ENCODE measurements at places on chromosomes 7 and 10.

- no peak for DNase-seq
Measured at GRCh38 chr7:66464059-66464458, 164.6 kb upstream of the KCTD7 start.

DNA sequence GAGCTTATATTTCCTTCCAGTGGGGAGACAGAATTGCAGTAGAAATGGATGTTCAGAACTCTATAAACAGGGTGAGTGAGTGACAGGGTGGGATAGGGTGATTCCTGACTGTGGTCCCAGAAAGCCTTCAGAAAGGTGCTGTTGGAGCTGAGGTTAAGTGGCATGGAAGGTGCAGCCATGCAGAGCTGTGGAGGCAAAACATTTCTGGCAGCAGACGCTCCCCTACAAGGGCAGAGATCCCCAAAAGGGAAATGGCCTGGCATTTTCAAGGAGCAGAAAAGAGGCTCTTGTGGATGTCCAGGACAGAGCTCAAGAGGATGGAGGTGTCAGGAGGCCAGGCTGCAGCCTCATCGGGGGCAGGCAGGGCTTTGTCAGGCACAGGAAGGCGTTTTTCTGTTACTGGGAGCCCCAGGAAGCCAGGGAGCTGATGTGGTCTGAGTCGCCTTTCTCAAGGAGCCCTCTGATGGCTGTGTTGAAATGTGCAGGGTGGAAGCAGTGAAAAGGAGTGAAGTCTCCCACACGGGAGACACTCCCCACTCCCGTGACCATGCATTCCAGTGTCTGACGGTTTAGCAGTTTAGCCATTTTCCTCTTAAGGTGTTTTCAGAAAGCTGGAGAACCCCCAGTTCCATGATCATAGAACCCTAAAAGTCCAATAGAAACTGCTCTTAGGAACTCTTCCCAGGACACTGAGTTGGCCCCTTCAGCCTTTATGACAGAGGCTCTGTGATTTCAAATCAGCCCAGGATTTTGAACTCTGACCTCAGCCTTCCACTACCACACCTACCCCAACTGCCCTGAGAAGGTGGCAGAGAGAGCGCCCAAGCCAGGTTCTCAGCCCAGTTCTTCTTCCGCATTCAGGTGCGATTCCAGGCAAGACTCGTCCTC, 96.2 kb downstream of the C10orf105 start:
- peak; percentile 31 for DNase-seq

GRCh38 chr7:106814887-106815286, 50.2 kb upstream of the PIK3CG start:
- DNase-seq, result no peak

GRCh38 chr10:92735938-92736337, 46.2 kb downstream of the HHEX start:
- no peak for DNase-seq

GRCh38 chr10:132811891-132812481, 26.0 kb upstream of the NKX6-2 start:
- no peak for DNase-seq

DNA sequence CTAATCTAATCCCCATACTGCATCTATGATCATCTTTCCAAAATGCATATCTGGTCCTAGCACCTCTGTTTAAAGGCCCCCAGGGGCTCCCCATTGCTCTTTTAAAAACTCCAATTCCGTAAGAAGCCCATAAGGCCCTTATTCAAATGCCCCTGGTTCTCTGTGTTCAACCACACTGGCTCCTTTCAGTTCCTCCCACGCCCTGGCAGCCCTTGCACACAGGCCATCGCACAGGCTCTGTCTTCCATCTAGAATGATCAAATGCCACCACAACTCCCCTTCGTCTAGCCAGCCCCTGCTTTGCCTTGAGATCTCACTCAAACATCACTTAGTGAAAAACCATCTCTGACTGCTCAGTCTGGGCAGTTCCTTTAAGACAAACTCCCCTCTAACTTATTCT, 112.9 kb upstream of the LYZL2 start:
- no peak for DNase-seq

GRCh38 chr10:5891009-5891408, 966 bp downstream of the FBH1 start:
- no peak for DNase-seq

DNA sequence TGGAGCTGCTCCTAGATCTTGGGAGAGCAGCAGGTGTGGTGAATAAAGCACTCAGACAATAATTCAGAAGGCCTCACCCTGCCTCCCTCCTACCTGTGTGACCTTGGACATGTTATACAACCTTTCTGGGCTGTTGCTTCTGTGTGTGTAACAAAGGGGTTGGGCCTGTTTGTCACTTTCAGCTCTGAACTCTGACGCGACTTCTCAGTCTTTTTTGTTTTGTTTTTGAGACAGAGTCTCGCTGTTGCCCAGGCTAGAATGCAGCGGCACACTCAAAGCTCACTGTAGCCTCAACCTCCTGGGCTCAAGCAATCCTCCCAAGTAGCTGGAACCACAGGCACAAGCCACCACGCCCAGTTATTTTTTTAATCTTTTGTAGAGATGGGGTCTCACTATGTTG, 89.3 kb downstream of the DNMBP start:
- DNase-seq, result no peak

DNA sequence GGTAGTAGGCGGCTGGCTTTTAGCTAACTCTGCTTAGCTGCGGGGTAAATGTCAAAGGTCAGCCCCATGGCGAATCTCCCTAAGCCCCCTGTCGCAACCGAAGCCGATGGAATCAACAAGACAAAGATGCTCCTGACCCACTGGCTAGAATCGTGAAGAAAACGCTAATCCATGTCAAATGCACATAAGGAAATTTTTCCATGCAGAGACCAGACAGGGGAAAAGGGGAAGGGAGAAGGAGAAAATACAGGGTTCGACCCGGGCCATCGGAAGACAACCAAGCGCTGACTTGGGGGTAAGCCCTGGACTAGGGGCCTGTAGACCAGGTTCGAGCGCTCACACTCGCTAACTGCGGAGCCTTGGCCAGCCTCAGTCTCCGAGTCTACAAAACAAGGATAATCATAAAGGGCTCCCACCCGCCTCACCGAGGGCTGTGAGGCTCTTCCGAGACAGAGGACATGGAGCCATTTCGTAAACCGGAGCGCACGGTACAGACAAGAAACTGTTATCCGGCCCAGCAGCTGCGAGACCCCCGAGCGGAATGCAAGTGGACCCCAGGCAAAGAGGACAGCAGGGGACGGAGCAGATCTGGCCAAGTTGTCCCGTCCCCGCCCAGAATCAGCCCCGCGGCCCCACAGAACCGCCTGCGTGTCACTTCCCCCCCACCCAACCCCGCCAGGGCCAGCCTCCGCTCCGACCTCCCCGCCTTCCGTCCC, 507 bp downstream of the SAR1A start:
- no peak for DNase-seq

DNA sequence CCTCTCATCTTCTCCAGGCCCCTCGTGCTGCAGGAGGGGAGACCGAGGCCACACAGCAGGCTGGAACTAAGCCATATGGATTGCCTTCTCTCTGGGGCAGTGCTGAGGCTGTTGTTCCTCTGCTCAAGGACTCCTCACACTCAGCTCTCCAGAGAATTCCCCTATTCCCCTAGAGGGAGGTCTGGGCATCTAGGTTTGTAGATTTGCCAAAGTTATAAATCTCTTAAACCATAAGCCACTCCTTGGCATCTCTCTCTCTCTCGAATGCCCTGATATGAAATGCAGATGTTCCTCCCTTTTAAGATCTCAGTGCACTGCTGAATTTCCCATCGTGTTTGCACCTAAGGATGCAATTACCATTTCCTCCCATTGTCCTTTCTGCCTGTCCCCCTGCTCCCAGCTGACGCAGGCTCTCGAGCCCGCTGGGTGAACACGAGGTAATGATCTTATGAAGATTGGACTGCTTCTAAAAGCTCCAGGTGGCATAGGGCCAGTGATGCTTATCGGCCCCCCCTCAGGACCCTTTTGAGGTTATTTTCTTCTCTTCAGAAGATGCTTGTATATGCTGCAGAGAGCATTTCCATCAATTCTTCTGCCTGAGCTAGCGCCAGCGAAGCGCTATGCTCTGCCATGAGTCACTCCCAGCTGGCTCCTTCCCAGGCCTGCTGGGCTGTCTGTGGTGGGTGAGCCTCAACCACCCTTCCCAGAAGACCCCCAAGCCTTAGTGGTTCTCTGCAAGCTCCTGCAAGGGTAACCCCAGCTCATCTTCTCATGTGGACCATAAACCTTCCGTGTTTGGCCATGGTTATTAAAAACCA, 41.6 kb upstream of the AQP1 start:
- no peak for DNase-seq
